ENCODE measurements at places on chromosomes 3 and 15.

GRCh38 chr15:47872208-47872607 is 154.9 kb downstream of the SEMA6D start:
- no peak for DNase-seq

DNA sequence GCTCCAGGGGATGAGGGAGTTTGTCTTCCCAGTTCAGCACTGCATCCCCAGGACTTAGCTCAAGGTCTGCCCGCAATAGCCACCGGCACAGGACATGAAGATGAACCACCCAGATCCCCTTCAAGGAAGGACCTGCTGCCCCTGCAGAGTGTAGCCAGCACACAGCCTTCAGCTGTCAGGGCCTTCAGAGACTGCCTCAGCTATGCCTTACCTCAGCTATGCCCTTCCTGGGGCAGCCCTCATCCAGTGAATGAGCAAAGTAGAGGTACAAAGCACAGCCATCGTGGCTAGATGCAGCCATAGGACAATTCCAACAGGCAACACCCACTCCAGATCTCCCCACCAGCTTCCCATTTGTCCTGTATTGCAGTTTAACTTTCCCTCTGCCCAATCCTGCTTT is 291.2 kb upstream of the STT3B start:
- DNase-seq: no peak

GRCh38 chr3:126983653-126984390 is 907 bp downstream of the PLXNA1 start:
- peak; percentile 59 for DNase-seq

- DNase-seq: peak; percentile 15
These were observed 73.7 kb upstream of the TSPAN3 start for GRCh38 chr15:77144492-77145070.

DNA sequence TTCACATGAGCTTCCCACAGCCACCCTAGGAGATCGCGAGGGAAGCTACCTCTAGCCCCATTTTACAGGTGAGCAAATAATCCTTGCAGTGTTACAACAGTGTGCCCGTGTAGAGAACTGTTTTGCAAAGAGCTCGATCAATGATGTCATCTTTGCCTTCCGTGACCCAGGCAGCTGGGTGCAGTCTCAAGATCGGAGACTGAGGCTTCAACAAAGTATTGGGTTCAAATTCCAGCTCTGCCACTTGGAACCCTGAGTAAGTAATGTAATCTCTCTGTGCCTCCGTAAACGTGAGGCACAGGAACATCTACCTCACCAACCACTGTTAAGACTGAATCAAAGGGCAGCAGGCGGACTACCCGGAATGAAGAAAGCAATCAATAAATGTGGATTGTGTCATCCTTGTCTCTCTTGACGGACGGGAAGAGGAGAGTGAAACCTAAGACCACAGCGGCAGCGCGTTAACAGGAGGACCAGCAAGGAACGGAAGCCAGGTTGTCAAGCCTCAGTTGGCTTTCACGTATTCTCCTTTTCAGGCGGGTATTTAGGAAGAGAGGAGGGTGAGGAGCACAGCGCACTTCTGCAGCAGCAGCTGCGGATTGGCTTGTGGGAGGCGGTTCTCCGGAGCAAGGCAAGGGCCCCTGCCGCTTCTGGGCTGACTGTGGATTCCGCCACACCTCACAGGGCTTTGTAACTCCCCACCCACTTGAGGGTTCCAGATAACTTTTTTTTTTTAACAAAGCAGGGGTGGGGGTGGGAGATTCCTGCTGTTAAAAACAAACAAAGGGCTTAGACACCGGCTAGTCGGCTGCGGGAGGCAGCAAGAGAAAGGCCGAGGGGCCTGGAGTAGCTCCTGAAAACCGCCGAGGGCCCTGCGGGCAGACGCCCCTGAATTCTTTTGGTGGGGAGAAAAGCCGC is 1.5 kb upstream of the SMAD3 start:
- DNase-seq: peak; percentile 67

DNA sequence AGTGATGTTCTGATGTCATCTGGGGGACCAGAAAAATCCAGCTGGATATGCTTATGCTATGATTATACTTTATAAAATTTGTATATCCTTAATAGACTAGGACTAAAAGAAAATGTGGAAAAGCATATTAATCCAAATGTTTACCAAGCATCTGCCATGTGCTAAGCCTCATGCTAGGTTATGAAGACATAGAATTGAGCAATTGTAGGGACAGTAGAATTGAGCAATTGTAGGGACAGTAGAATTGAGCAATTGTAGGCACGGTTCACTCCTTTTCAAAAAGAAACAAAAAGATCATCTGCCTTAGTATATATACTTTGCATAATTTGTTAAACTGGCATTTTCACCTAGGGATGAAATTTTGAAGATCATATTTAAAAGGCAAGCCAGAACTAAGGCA is 18.3 kb downstream of the ABHD5 start:
- DNase-seq: no peak

- no peak for DNase-seq
These were observed 11.5 kb downstream of the CRYGS start for GRCh38 chr3:186532598-186533072.

DNA sequence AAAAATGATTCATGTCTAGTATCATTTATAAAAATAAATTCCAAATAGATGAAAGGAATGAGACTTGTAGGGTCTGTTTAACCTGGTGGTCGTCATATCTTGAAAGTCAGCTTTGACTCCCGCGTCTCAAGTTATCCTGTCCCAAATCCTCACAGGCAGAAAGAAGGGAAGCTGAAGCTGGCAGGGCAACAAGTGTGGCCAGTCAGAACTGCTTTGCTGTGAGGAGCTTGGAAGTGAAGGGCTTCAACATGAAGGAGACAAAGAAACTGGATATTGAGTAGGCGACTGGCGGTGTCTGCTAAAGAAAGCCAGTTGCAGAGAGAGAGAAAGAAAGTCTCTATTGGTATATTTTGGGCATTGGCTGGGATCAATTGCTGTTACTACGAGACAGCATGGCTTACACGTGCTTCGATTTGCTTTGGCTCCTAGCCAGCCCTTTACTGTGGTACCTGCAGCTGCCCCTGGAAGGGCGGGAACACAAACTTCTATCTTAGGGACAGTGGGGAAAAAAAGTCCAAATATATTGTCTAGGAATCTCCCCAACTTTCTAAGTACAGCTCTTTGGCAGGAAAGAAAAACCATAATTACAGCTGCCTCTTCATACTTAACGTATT is 107.2 kb downstream of the CHST2 start:
- no peak for DNase-seq

- no peak for DNase-seq
These were observed 26.1 kb downstream of the SEC61A1 start for GRCh38 chr3:128078322-128078721.

- DNase-seq: peak; percentile 10
These were observed 45.0 kb downstream of the GPR176 start for GRCh38 chr15:39874890-39875549.

- DNase-seq: peak; percentile 74
These were observed 500.4 kb downstream of the SHQ1 start for GRCh38 chr3:72347819-72348319.

GRCh38 chr3:151003029-151003767 is 30.7 kb upstream of the CLRN1 start:
- DNase-seq: peak; percentile 11

DNA sequence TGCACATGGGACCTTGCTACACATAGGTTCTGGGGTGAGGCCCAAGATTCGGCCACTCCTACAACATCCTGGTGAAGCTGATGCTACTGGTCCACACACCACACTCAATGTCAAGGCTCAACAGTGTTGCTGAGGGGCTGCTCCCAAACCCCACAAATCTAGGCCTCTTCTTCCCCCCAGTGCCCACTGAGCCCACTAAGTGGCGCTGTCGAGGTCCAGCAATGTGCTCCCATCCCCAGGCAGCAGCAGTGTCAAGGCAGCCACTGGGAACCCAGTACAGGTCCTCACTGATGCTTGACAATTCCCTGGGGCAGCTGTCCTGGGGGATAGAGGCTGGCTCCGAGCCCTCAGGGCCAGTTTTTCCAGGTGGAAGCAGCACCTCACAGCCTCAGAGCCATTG is 21.5 kb downstream of the SCN5A start:
- DNase-seq: peak; percentile 30

DNA sequence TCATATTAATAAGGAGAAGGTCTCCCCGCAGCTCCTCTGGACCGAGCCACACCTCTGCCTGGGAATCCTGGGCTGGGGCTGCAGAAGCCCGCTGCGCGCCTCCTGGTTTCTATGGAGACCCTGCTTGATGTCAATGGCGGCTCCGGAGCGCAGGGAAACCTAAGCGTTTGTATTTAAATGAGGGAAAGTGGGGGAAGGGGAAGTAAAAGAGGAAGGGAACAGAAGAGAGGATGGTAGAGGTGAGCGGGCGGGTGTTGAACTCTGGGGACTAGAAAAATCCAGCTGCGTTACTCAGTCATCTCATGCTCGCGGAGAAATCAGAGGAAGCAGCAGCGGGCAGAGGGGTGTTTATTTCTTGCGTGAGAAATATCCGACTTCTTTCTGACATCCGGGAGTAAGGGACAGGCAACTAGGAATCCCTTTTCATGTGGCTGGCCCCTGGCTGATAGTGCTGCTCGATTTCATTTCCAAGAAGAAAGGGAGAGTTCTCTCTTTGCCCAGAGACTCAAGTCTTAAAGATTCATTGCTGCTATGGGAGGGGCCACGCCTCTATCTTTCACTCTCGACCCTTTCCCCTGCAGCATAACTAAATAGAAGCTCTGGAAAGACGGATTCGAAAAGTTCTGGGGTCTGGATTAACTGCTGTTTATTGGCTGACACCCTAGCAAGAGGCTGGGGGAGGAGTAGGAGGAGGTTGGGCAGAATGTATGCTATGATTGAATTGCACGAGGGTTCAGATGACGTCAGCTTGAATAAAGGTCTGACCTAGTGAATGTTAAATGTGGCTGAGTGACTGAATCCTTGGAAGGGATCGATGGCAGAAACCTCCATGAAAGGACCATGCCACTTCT is 110.5 kb upstream of the GAP43 start:
- peak; percentile 5 for DNase-seq

GRCh38 chr3:122094125-122094524 is 39.0 kb downstream of the CD86 start:
- DNase-seq: no peak

DNA sequence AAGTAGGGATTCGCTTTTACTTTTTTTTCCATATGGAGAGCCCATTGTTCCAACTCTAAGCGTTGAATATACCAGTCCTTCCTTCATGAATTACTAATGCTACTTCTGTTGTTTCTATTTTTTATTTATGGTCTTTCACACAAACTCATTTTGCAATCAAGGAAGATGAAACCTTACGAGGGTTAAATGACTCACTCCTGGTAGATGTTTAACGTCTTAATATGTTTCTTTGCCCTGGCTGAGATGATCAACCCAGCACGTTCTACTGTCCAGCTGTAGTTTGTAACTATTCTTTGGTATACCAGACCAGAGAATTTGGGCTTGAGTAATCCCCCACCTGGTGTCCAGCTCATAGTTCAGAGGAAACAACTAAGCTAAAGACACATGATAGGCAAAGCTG is 23.1 kb downstream of the CDCP1 start:
- DNase-seq: no peak

Data from Calu3 (cell line).